Muscle of arm (tissue), 14 donors: ENCODE measurements at places on chromosomes 3 and 15.
A peak's percentile ranks its signal among the peaks of the same experiment; 100 is the strongest.

- no peak for DNase-seq
These were observed 748.1 kb downstream of the GBE1 start for GRCh38 chr3:81013360-81013759.

- no peak for DNase-seq
These were observed 145.1 kb downstream of the EPHA6 start for GRCh38 chr3:96959474-96959873.

- no peak for DNase-seq
These were observed 142.8 kb downstream of the OCA2 start for GRCh38 chr15:27956285-27956684.

DNA sequence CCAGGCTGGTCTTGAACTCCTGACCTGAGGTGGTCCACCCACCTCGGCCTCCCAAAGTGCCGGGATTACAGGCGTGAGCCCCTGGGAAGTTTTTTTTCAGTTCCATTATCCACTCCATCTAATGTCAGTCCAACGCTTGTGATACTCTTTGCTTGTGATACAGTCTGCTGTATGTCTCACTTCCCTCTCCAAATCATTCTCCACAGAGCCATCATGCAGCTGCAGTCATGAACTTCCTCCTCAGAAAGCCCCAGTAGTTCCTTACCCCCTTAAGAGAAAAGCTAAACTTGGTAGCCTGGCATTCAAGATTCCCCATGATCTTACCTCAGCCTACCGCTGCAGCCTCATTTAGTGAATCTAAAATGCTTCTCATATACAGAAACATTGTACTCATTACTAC is 2.3 kb downstream of the ARPC4 start:
- no peak for DNase-seq

DNA sequence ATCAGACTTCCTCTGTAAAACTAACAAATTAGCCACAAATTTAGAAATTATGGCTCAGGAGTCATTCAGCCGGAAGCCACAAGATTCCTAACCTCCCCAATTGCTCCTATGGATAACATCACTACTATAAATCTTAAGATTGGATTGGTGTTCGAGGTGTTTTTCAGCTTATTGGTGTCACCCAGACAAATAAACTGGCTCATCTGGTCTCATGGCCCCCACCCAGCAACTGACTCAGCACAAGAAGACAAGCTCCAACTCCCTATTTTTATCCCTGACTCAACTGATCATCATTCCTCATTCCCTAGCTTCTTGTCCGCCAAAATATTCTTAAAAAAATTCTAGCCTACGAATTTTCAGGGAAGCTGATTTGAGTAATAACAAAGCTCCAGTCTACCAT is 135.1 kb upstream of the STRIT1 start:
- no peak for DNase-seq

GRCh38 chr3:15347737-15348110 is 15.3 kb upstream of the SH3BP5 start:
- no peak for DNase-seq

- DNase-seq, result no peak
These were observed 76.4 kb downstream of the DHX36 start for GRCh38 chr3:154247806-154248415.

- DNase-seq, result no peak
These were observed 128.4 kb downstream of the NECTIN3 start for GRCh38 chr3:111200027-111200426.

DNA sequence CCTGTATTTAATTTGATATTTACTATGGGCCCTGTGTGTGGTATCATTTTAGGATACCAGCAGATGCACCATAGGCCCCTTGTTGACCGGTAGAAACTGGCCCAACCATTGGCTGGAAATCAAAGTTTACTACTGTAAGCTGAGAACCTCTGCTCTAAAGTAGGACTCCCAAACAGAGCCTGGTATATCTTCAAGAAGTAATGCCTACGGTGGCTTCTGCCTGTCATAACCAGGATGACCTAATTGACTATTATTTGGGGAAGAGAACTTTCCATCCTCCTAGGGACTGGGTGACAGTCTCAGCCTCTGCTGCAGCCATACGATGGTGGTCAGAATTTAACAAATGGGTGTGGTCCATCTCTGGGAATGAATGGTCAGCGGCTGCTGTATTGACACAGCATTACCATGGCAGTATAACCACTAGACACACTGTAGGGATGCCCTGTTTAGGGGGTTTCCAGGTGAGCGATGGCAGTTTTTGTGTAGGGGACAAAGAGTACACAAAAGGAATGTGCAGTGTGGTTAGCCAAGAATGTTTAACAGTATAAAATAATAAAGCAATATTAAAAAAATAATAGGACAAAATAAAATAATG is 37.3 kb downstream of the RARB start:
- no peak for DNase-seq

GRCh38 chr3:58683001-58683458 is 16.5 kb upstream of the FAM3D start:
- DNase-seq, result peak; percentile 37

- peak; percentile 71 for DNase-seq
These were observed at the start of gene ATP10A for GRCh38 chr15:25863111-25863967. Gene ATP10A, minus strand, starts transcription at chr15:25863327. Its CDS starts 231 bp downstream, at chr15:25863096.
